ENCODE measurements at places on chromosomes 5 and 9. TPM values are rescaled to one million over a fixed set of nuclear protein-coding genes. Genes with fewer than 3 reads are reported as not detected.

IGFBPL1 gene
- polyA plus RNA-seq: 0.16 TPM

SPARC gene
- 4,504 TPM for polyA plus RNA-seq

DNA sequence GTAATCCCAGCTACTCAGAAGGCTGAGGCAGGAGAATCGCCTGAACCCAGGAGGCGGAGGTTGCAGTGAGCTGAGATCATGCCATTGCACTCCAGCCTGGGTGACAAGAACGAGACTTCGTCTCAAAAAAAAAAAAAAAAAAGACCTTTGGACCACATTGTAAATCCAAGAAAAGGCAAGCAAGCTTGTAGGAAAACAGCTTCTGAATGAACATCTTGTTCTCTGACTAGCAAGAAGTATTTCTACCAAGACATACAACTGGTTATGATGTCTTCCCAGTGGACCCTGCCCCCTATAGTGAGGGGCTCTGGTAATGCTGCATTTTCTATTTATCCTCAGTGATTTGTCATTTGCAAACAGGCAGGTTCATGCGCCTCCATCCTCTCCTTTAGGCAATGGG is 4.5 kb upstream of the EIF4EBP3 start:
- no peak for DNase-seq

DNA sequence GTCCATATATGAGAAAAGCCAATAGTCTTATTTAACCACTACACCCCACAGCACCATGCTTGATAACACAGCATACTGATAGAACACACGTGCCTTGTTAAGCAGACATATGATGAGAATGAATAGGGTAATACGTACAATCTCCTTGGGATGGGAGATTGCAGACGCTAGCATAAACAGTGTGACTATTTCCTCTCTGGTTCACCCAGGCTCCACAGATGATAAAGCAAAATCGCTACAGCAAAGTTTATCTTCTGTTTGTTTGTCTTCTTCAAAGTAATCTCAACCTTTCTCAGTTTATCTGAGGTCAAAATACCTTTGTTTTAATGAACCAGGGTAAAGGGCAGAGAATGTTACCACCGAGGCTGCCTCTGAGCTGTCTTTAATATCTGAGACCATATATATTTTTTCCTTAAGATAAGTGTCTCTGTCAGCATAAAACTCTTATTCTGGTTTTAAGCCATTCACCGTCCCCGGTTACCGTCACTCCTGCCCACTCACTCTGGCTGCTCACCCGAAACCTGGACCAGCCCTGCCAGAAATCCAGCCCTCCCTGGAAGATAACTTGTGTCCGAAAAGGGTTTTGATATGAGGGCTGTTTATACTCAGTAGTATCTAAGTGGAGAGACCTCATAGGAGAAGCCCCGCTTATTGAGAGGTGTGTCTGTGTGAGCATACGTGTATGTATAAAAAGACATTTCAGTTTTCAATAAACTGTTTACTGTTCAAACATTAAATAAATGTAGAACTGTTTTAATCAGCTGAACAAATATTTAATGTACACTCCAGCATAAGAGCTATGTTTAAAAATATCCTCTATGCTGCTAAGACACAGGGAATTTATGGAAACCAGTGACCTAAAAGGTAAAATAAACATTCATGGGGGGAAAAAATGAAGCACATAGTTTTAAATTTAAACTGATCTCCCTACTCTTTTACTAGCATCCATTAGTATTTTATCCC is 465.4 kb downstream of the RASEF start:
- DNase-seq: no peak

DNA sequence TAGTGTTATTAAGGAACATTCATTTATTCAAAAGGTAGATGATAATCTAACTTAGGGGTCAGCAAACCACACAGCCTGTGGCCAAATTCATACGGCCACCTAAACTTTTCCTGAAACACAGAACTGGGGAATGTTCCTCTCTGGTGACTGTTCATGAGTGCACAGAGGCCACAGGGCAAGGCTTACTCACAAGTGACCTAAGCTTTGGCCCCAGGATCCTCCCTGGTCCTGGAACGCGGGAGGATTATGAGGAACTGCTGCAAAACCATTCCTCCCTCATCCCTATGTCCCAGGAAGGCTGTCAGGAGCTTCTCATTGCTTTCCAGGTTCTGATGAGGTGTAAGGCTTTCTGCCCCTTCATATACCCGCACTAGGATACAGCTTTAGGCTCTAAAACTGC is 397.6 kb downstream of the SEMA5A start:
- DNase-seq: no peak

GRCh38 chr5:79982136-79982535 is 8.9 kb downstream of the MTX3 start:
- DNase-seq: no peak
